AML-193 (cell line): ENCODE measurements at places on chromosomes 2 and 18.

GRCh38 chr2:143890798-143891197 lies 629.1 kb downstream of the ZEB2 start:
- DNase-seq = no peak

GRCh38 chr2:179818546-179818945 lies 42.9 kb downstream of the ZNF385B start:
- no peak for DNase-seq

DNA sequence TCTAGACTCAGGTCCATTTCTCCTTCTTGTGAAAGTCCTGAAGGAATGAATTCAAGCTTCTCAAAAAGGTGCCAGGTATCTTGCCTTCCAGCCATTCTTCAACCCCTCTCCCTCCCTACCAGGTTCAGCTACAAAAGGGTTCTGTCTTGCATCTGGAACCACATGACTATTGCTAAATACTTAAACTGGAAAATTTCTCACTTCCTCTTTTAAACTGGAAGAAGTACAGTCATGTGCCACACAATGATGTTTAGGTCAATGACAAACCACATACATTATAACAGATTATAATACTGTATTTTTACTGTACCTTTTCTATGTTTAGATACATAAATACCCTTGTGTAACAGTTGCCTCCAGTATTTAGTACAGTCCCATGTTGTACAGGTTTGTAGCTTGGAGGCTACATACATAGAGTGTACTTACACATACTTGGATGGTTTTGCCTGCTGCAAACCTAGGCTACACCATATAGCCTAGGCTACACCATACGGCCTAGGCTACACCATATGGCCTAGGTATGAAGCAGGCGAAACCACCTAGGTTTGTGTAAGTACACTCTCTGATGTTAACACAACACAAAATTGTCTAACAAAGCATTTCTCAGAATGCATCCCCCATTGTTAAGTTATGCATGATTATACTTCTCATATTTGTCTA lies 142.0 kb upstream of the DNMT3A start:
- DNase-seq = peak; percentile 90

GRCh38 chr18:62387257-62387656 lies 62.1 kb downstream of the TNFRSF11A start:
- DNase-seq = no peak

- DNase-seq = no peak
Measured at GRCh38 chr2:137123226-137123625, 357.9 kb downstream of the THSD7B start.

GRCh38 chr2:40353231-40353630 lies 98.7 kb downstream of the SLC8A1 start:
- DNase-seq = no peak

DNA sequence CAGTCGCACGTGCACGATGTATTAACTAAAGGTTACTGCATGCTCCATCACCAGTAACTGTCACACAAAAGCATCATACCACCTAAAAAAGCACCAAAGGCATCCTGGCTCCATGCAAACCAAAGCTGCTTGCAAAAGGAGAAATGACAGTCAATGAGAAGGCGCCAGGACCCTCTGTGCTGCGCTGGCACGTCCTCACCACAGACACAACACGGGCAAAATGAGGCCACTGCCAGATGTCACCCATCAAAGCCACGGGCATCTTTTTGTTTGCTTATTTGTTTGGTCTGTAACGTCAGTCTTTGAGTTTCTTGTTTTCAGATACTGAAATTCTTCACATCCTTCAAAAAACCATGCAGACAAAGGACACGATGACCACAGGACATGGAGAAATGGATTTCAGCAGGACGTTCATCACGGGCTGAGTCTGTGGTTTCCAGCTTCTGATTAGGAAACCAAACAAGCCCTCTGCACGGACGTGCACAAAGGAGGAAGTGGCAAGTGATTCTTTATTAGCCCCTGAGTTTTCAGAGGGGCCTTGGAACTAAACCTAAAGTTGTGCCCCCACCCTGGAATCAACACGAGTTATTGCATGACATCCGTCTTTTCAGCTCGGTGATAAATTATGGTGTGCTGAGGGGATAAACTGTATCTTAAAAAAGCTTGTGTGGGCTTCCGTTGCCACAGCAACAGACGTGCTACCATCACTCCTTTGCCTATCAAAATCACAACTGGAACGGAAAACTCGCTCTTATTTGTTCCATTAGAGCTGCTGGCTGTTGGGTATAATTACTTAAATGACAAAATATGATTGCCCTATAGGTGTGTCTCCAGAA lies 181.8 kb downstream of the EIPR1 start:
- peak; percentile 23 for DNase-seq

- no peak for DNase-seq
Measured at GRCh38 chr2:140880573-140880972, 1250.2 kb downstream of the LRP1B start.

DNA sequence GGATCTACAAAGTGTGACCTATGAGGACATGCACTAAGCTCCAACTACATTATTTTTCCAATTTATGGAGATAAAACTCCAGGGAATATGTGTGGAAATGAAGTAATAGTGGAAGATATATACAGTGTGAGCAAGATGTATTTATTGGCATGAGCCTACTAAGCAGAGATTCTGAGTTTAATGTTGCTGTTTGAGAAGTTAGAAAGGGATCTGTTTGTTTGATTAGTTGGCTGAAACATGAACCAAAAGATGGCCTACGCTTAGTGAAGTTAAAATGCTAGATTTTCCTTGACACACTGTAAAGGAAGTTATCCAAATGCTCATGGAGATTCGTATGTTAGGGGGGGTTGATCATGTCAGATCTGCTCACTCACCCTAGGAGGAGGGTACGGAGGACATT lies 621.7 kb downstream of the TMEM182 start:
- DNase-seq = no peak

GRCh38 chr18:67269206-67269605 lies 247.3 kb downstream of the DSEL start:
- no peak for DNase-seq

DNA sequence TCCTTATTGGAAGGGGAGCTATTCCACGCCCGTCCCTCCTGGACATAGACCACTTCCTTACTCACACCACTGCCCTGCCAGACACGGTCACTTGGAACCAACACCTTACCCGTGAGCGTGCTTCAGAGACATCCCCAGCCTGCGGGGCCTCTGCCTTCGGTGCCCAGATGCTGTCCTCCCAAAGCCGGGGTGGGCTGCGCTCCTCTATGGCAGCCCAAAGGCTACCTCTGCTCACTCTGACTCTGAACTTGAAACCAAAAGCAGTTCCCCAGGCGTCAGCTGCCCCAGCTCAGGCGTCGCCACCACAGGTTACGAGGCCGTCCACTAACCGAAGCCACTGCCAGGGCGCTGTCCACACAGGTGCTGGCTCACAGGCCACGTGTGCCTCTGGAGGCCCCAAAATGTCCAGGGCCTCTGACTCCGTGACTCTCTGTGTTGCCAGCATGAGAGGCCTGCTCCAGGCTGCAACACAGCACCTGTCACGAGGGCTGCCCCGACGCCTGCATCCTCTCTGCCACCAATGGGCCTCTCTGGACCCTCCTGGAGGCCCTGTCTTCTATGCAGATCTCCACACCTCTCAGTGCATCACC lies 23.8 kb downstream of the HDAC4 start:
- DNase-seq = no peak

- no peak for DNase-seq
Measured at GRCh38 chr2:3272761-3273160, 104.9 kb downstream of the EIPR1 start.
